ENCODE measurements at places on chromosomes 11 and 22. TPM values are rescaled to one million over a fixed set of nuclear protein-coding genes. Genes with fewer than 3 reads are reported as not detected.
A peak's percentile ranks its signal among the peaks of the same experiment; 100 is the strongest.

- no peaks in the 10 kb centered on the region for H3K4me1 ChIP-seq
- H3K27me3 ChIP-seq = no peaks in the 10 kb centered on the region
- no peak for DNase-seq
- no peak overlapping the region for H3K27ac ChIP-seq
- no peak overlapping the region for H3K4me3 ChIP-seq
Measured at GRCh38 chr11:15484398-15484797, 369.7 kb downstream of the INSC start.

DNA sequence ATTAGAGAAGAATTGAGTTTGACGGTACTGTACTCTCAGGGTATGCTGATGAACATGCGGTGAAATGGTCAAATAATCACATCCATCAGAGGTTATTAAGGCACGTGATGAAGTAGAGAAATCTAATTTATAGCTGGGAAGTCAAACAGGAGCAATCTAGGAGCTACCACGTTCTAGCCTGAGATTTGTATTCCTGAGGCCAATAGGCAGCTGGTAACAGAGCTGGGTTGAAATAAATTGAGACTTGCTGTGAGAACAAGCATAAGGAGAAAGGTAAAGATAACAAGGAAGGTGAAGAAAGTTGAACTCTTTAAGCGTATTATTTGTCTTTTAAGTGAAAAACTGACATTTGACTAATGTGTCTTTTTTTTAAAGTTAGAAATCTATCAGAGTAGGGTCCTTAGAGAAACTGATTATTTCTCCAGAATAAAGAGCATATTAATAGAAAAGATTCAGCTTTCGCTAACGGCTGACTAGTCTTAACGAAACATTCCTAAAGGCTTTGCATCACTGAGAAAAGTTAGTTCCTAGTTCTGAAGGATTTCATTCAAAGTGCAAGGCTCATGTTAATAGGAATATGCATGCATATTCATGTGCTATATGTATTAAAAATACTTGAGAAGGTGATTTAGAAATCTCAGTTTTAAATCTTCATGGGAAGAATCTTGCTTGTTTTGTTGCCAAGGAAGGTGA is 5.2 kb upstream of the WEE1 start:
- no peaks in the 10 kb centered on the region for H3K27me3 ChIP-seq
- peak overlapping the region; percentile 92 for H3K27ac ChIP-seq
- peaks cover 22% of the 10 kb centered on the region for H3K4me1 ChIP-seq
- no peak for DNase-seq
- no peak overlapping the region for H3K4me3 ChIP-seq
- no peaks in the 10 kb centered on the region for H3K36me3 ChIP-seq

CD248 gene
- 10.0 TPM for total RNA-seq

- H3K36me3 ChIP-seq = no peaks in the 10 kb centered on the region
- H3K4me3 ChIP-seq = no peak overlapping the region
- no peak for DNase-seq
- no peak overlapping the region for H3K27ac ChIP-seq
- H3K27me3 ChIP-seq = no peaks in the 10 kb centered on the region
Measured at GRCh38 chr11:57359396-57359795, 21.2 kb downstream of the P2RX3 start.

- no peak overlapping the region for H3K4me3 ChIP-seq
- H3K27me3 ChIP-seq = no peaks in the 10 kb centered on the region
- H3K4me1 ChIP-seq = no peaks in the 10 kb centered on the region
- no peak overlapping the region for H3K27ac ChIP-seq
- no peak for DNase-seq
Measured at GRCh38 chr11:5293028-5293427, 8.7 kb downstream of the OR51B4 start.

DNA sequence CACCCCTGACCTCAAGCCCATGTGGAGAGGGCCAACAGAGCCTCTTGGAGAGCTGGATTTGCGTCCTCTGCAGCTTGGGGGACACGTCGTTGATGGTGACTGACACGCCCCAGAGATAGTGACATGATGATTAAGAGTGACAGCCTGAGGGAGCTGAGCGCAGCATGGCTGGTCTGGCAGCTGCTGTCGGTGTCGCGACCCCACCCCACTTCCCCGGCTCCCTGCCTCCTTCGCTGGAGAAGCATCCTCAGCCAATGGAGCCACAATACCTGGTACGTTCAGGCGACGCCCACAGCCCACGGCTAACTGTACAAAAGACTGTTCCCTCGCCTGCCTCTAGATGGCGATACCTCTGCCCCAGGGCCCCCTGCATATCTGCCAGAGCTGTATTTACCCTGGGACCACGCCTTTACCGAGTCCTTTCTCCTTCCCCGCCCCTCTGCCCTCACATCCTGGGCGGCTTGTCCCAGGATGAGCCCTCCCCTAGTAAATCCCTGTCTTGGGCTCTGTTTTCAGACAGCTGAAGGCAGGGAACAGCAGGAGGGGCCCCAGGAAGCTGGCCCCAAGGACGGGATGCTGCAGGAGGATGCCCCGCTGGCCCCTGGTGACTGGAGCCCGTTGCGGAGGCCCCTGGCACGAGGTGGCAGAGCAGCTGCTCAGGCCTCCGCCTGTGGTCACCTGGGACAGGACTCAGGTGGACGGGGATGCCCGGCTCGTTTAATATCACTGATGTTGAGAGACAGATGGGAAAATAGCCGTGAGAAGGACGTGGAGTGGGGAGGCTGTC is 90.6 kb downstream of the RPS6KA4 start:
- H3K4me3 ChIP-seq = peak overlapping the region; percentile 29
- DNase-seq = peak; percentile 75
- peaks cover 14% of the 10 kb centered on the region for H3K4me1 ChIP-seq
- H3K27ac ChIP-seq = no peak overlapping the region
- no peaks in the 10 kb centered on the region for H3K36me3 ChIP-seq

- H3K4me3 ChIP-seq = no peak overlapping the region
- no peak for DNase-seq
- no peaks in the 10 kb centered on the region for H3K27me3 ChIP-seq
- no peaks in the 10 kb centered on the region for H3K36me3 ChIP-seq
Measured at GRCh38 chr11:102837156-102837555, 6.3 kb downstream of the MMP3 start.

GRCh38 chr22:42877597-42878340 is 20.7 kb upstream of the ARFGAP3 start:
- peaks cover 97% of the 10 kb centered on the region for H3K36me3 ChIP-seq
- H3K4me3 ChIP-seq = no peak overlapping the region
- peaks cover 3% of the 10 kb centered on the region for H3K4me1 ChIP-seq
- H3K27me3 ChIP-seq = no peaks in the 10 kb centered on the region
- DNase-seq = peak; percentile 78
- H3K27ac ChIP-seq = peak overlapping the region; percentile 4

APOA1 gene
- total RNA-seq = 5.4 TPM

PKP3 gene
- 40.4 TPM for total RNA-seq

DNA sequence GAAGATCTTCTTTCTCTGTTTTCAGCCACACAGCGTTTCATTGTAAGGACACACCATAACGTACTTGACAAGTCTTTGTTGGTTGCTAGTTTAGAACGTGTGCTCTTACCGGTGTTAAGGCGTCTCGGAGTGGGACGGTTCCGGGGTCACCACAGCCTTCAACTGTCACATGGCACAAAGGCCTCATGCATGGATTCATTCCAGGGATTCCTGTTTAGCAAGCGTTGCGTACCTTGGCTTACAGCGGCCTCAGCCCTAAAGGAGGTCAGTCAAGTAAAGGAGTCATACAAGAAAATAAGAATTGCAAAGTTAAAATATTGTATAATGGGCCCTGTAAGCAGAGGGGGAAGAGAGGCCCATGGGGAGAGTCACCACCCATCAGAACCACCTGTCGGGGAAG is 2.2 kb upstream of the SCGB1A1 start:
- no peaks in the 10 kb centered on the region for H3K27me3 ChIP-seq
- no peaks in the 10 kb centered on the region for H3K4me1 ChIP-seq
- DNase-seq = no peak
- H3K36me3 ChIP-seq = no peaks in the 10 kb centered on the region
- H3K4me3 ChIP-seq = no peak overlapping the region
- H3K27ac ChIP-seq = no peak overlapping the region

UPB1 gene
- 1.5 TPM for total RNA-seq

OR4A47 gene
- not detected for total RNA-seq

GRCh38 chr22:24106385-24107381 is 74.6 kb upstream of the SUSD2 start:
- H3K4me3 ChIP-seq = no peak overlapping the region
- peaks cover 5% of the 10 kb centered on the region for H3K4me1 ChIP-seq
- no peak for DNase-seq
- peaks cover 11% of the 10 kb centered on the region for H3K36me3 ChIP-seq

DNA sequence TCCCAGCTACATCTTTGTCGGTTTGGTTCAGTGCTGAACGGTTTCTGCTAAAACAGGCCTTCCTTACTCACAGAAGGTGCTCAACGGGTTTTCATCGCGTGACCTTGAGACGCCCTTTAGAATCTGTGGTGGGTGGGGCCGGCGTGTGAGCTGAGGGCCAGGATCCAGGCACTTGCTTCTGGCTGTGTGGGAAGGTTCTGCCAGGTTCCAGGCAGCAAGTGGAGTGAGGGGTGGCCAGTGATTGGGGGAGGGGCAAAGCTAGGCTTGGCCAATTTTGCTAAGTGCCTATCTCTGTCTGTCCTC is 35.2 kb downstream of the KCNJ4 start:
- H3K27me3 ChIP-seq = no peaks in the 10 kb centered on the region
- H3K4me3 ChIP-seq = no peak overlapping the region
- no peak for DNase-seq
- no peak overlapping the region for H3K27ac ChIP-seq
- no peaks in the 10 kb centered on the region for H3K4me1 ChIP-seq

GRCh38 chr11:114564831-114565230 is 5.2 kb upstream of the NXPE1 start:
- H3K27ac ChIP-seq = no peak overlapping the region
- H3K27me3 ChIP-seq = no peaks in the 10 kb centered on the region
- no peaks in the 10 kb centered on the region for H3K4me1 ChIP-seq
- DNase-seq = no peak
- H3K4me3 ChIP-seq = no peak overlapping the region
- no peaks in the 10 kb centered on the region for H3K36me3 ChIP-seq

DNA sequence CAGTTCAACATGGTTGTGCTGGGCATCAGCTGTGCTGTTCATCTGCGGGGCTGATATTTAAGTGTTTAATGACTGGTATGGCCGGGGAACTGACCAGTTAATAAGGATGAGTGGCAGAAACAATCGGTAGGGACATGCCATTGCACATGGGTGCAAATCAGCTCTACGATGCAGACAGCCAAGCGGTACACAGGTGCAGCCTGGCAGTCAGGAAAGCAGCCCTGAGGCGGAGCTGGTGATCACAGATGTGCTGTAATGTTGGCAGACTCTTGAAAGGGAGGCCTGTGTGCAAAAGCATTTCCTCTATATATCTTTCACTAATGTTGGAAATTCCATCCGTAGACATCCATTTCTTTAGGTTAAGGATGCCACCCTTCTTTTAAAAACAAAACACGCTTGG is 1.1 kb downstream of the MMP20 start:
- H3K4me3 ChIP-seq = no peak overlapping the region
- H3K27me3 ChIP-seq = peaks cover 2% of the 10 kb centered on the region
- DNase-seq = no peak
- H3K4me1 ChIP-seq = no peaks in the 10 kb centered on the region

NXPE2 gene
- total RNA-seq = not detected

DNA sequence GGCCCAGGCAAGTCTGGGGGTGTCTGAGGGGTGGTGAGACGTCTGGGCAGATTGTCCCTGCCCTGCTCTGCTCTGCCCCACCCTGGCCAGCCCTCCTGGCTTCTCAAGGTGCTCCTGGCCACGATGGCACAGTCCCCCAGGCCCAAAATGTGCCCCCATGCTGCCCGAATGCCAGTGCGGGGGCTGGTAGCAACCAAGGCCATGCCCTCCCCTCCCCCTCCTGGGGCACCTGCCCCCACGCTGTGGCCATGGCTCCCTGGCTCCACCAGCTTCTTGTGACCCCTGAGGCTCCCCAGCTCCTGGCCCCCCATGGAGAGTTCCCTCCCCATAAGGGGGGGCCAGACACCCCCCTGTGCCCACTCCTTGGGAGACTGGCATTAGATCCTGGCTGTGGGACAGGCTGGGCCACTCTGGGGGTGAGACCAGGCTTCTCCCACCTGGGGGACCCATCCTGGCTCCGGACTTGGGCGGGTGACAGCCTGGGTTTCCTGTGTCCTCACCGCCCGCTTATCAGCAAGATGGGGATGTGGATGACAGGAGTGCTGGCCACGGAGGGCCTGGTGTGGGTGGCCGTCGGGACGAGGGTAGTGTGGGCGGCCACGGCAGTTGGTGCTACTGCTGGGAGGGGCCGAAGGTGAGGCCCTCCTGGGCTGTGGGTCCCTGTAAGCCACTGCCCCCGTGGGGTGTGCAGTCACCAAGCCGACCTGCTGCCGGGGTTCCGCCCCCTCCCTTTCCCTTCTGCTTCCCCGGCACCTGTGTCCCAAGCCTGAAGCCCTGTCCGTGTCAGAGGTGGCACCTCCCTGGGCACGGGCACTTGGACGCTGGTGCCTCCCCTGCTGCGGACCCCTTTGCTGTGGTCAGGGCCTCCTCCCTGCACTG is 15.9 kb upstream of the MUC6 start:
- H3K36me3 ChIP-seq = no peaks in the 10 kb centered on the region
- no peak overlapping the region for H3K27ac ChIP-seq
- peaks cover 15% of the 10 kb centered on the region for H3K27me3 ChIP-seq
- peaks cover 7% of the 10 kb centered on the region for H3K4me1 ChIP-seq

DNA sequence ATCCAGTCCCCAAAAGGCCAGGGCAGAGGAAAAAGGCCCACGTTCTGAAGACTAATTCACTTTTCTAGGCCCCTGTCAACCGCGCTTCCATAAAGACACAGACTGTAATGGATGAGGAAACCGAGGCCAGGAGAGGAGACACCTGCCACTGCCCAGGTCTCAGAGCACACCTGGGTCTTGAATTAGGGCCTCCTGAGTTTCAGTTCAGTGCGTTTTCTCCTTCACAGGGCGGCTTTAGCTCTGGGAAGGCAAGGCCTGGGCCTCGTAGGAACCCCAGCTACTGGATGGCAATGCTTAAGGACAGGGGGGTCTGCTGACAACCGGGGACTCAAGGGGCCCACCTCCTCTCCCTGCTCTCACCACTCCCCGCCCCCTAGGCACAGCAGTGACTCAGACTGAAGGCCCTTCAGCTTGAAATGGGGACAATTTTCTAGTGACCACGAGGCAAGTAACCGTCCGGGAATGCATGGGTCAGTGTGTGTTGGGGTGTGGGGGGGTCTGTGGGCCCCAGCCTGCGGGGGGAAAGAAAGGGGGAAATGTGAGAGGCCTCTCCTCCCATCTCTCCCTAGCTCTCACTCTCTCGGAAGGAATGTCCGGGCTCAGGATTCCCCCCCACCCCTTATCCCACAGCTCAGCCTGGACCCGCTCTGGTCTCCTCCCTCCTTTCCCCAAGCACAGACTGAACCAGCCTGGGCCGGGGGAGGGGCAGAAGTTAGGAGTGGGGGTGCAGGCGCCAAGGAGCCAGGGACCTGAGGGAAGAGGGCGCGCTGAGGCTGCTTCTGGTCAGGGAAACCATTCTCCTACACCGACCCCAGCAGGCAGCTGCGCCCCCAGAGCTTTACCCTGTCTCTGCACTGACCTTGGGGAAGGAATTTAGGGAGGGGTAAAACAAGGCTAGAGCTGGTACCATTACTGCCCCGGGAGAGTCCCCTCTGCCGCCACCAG is 17.2 kb downstream of the CREB3L1 start:
- H3K27ac ChIP-seq = no peak overlapping the region
- no peaks in the 10 kb centered on the region for H3K36me3 ChIP-seq
- DNase-seq = no peak
- peaks cover 48% of the 10 kb centered on the region for H3K4me1 ChIP-seq
- H3K27me3 ChIP-seq = peaks cover 11% of the 10 kb centered on the region

OR4D10 gene
- total RNA-seq = not detected

GRCh38 chr22:42884616-42885375 is 27.7 kb upstream of the ARFGAP3 start:
- no peak overlapping the region for H3K4me3 ChIP-seq
- H3K27ac ChIP-seq = no peak overlapping the region
- DNase-seq = no peak
- H3K4me1 ChIP-seq = no peaks in the 10 kb centered on the region
- no peaks in the 10 kb centered on the region for H3K27me3 ChIP-seq

CNTN5 gene
- total RNA-seq = not detected

Data from upper lobe of right lung (tissue), 1 donor.